ENCODE measurements at places on chromosomes 2 and 18.

GRCh38 chr2:229164545-229165249 is 106.4 kb downstream of the PID1 start:
- DNase-seq: no peak

- no peak for DNase-seq
Measured at GRCh38 chr2:120472891-120473309, 127.0 kb downstream of the INHBB start.

DNA sequence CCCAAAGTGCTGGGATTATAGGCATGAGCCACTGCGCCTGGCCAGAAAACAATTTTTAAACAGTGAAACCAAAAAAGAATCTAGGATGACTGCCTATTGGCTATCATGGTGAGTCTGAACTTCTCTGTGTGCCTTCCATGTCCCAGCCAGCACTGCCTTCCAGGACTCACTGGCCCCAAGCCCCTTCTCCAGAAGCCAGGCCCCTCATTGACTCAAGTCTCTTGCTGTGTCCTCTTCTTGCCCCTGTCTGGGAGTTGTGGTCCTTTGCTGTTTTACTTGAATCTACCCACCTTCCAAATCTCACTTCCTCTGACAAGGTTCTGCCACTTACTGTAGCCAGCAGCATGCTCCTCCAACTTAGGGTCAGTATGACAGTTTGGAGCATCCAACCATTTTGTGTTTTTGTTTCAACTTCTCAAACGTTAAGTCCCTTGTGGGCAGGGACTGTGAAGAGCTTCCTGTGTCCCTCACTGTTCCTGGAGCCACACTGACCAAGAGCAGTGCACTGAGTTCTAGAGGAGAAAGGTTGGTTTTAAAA is 41.7 kb downstream of the ST3GAL5 start:
- DNase-seq: no peak

DNA sequence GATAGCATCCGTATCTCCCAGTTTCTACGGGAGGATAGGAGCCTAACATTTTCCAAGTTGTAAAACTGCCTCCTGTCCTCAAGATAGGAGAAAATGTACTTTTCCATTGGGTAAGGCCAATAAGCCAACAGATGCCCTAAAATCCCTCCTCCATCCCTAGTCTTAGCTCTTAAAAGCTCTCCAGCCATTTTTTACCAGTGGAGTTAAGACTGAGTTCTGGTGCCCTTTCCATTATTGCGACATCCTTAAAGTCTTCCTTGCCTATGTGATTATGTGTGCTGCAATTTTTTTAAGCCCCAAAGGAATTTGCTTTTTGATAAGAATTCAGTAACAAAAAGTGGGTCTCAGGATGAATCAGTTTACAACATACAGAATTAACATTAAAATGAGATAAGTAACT is 33.0 kb downstream of the LINC00305 start:
- DNase-seq: no peak
